ENCODE measurements at places on chromosomes 5 and 9.

GRCh38 chr5:88483964-88484672, 215.5 kb upstream of the TMEM161B start:
- no peak for DNase-seq

- DNase-seq: no peak
Measured at GRCh38 chr9:6575324-6576034, 70.0 kb downstream of the GLDC start.

DNA sequence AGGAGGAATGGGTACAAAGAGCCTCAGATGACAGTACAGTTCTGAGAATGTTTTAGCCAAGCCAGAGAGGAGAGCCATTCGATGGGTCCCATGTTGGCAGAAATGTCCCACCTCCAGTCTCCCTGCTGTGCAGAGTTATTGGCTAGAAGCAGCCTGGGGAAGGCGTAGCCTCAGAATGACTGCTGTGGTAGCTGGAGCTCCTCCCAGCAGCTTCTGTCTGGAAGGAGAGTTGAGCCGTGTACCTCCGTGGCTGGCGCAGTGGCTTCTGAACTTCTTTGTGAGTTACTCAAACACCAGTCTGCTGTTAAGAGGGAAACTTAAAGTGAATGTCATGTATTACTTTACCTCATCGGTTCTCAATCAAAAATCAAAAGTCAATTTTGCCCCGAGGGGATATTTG, 193.3 kb upstream of the SNX2 start:
- no peak for DNase-seq

- no peak for DNase-seq
Measured at GRCh38 chr9:137365552-137366444, 57.2 kb downstream of the EXD3 start.

DNA sequence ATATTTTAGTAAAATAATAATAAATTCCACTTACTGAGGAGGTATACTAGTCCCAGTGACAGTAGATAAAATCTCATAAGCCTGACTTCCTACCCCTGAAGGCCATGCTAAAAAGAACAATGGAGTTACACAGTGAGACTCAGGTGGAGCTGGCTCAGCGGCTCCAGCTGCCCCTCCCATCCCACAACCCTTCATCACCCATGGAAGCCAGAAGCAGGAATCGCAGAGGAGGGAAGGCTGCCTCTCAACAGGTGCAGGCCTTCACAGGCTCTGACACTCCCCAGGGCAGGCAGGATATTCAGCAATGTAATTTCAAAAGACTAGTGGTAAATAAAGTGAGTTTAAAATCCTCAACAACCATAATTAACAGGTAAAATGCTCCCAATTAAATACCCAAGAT, 67.5 kb downstream of the FANCC start:
- DNase-seq: no peak

- DNase-seq: no peak
Measured at GRCh38 chr9:650362-650761, 191.1 kb upstream of the DMRT1 start.

DNA sequence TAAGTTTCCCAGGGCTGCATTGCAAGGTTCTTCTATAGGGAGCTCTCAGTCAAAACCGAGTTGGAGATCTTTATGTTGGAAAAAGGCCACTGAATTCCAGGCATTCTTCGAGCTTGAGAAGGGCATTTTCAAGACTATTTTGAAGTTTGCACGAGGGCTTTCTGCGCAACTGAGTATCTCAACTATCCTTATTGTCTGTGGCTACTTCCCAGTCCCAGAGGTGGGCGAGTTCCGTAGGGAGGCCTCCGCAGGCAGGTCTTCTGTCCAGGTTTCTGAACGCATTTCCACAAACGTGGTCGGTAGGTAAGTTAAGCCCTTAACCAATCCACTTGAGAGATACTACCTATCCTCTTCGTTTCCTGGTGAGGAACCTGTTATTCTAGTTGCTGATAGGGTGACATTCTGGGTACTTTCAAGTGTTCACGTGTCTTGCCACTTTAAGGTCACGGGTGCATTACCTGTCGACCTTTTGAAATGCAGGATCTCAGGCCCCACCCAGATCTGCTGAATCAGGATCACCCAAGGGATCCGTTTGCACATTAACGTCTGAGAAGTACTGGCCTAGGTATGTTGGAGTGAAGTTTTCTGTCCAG, 51.4 kb upstream of the TJP2 start:
- DNase-seq: no peak

DNA sequence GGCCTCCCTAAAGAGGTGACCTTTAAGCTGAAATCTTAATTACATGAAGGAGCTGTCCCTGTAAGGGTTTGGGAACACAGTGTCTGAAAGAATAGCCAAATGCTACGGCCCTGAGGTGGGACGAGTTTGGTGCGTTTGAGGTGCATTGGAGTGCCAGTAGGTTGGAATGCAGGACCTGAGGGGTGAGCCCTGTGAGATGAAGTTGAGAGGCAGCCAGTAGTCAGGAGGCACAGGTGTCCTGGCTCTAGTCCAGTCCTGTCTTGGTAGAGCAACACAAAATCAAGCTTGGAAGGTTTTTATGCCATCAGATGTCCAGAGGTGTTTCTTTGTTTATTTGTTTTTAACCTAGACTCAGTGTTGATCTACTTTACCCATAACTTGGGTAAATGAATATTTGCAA, 108.5 kb downstream of the ARHGAP26 start:
- no peak for DNase-seq

- no peak for DNase-seq
Measured at GRCh38 chr9:108130905-108131304, 641.3 kb upstream of the KLF4 start.

GRCh38 chr5:72347801-72348308, 27.7 kb downstream of the PTCD2 start:
- DNase-seq: no peak

- no peak for DNase-seq
Measured at GRCh38 chr5:147485046-147485445, 24.8 kb downstream of the DPYSL3 start.

GRCh38 chr5:139038613-139039305, 159.4 kb downstream of the SIL1 start:
- DNase-seq: no peak

- DNase-seq: no peak
Measured at GRCh38 chr9:96519787-96520186, 69.8 kb downstream of the HABP4 start.

DNA sequence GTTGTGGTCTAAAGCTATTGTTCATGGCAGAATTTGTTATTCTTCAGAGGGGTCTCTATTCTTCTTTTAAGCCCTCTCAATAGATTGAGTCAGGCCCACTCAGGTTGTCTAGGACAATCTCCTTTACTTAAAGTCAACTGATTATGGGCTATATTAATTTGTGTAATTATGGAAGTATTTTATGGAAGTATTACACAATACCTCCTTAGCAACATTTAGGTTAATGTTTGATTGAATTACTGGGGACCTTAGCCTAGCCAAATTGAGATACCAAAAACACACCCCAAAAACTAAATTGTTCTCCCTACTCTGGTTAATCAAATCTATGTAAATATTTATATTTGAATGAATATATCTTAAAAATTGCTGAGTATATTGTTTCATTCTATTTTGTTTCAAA, 347.1 kb upstream of the GRIN3A start:
- DNase-seq: no peak

GRCh38 chr5:115309751-115310370, 13.4 kb upstream of the CCDC112 start:
- DNase-seq: no peak

- no peak for DNase-seq
Measured at GRCh38 chr5:120413686-120414085, 50.4 kb upstream of the PRR16 start.

DNA sequence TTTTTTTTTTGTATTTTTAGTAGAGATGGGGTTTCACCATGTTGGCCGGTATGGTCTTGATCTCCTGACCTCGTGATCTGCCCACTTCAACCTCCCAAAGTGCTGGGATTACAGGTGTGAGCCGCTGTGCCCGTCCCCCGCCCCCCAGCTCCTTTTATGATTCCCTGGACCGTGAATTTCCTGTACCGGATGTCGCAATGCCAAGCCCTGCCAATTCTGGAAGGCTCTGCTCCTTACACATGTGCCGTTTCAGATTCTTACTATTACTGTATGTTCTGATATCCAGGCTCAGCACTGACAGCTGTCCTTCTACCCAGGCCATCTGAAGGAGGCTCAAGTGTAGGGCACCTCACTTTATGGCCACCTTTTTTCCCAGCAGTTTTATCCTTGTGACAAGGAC, 100.1 kb downstream of the PLCXD3 start:
- DNase-seq: no peak

GRCh38 chr9:22097707-22098106, 88.6 kb upstream of the CDKN2B start:
- DNase-seq: no peak

- DNase-seq: no peak
Measured at GRCh38 chr9:5446451-5447236, 3.7 kb upstream of the CD274 start.

GRCh38 chr5:5418006-5418405, 4.5 kb upstream of the ICE1 start:
- no peak for DNase-seq

- no peak for DNase-seq
Measured at GRCh38 chr5:1106385-1107166, 5.3 kb downstream of the SLC12A7 start.

GRCh38 chr9:92738661-92739081, 26.0 kb downstream of the BICD2 start:
- DNase-seq: no peak

GRCh38 chr5:142455856-142456255, 131.0 kb upstream of the SPRY4 start:
- no peak for DNase-seq

DNA sequence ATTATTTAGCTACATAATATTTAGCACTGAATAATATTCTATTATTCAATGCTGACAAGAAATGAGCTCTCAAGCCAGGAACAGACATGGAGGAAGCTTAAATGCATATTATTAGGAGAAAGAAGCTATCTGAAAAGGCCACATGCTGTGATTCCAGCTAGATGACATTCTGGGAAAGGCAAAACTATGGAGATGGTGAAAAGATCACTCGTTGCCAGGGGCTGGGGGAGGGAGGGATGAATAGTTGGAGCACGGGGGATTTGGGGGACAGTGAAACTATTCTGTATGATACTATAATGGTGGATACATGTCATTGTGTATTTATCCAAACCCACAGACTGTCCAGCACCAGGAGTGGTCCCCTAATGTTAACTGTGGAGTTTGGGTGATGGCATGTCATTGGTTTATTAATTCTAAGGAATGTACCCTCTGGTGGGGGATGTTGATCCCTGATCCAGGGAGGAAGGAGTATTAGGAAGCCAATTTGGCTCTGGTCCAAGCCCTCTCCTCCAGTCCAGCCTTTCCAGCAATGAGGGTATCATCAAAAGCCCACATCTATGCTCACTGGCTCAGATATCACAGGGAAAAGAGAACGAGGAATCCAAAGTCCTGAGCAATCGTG, 162.5 kb downstream of the COL23A1 start:
- no peak for DNase-seq

Measured in central memory CD8-positive, alpha-beta T cell (primary cell).